ENCODE measurements at places on chromosomes 3 and 15. TPM values are rescaled to one million over a fixed set of nuclear protein-coding genes. Genes with fewer than 3 reads are reported as not detected.

GRCh38 chr15:67146875-67147381, 81.5 kb downstream of the SMAD3 start:
- no peaks in the 10 kb centered on the region for H3K36me3 ChIP-seq
- DNase-seq, result peak; percentile 64
- peak overlapping the region; percentile 59 for H3K27ac ChIP-seq
- no peaks in the 10 kb centered on the region for H3K27me3 ChIP-seq

The ADCY5 gene
- polyA plus RNA-seq, result 10.6 TPM

- peaks cover 4% of the 10 kb centered on the region for H3K4me1 ChIP-seq
- DNase-seq, result no peak
- H3K27me3 ChIP-seq, result peaks cover 13% of the 10 kb centered on the region
- H3K36me3 ChIP-seq, result no peaks in the 10 kb centered on the region
- H3K4me3 ChIP-seq, result no peak overlapping the region
These were observed 20.0 kb downstream of the EFCC1 start for GRCh38 chr3:129021140-129021551.

The GRIP2 gene
- polyA plus RNA-seq, result 1.1 TPM

The GPR27 gene
- polyA plus RNA-seq, result 2.6 TPM

DNA sequence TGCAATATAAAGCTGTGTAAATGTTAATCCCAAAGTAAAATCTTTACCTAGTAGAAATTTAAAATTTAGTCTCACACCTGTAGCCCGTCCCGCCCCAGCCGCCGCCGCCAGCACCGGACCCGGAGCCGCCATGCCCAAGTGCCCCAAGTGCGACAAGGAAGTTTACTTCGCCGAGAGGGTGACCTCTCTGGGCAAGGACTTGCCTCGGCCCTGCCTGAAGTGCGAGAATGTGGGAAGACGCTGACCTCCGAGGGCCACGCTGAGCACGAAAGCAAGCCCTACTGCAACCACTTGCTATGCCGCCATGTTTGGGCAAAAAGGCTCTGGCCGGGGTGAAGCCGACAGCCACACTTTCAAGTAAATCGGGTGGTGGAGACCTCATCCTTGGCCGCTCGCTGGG, 22.1 kb upstream of the TOP2B start:
- no peak overlapping the region for H3K4me3 ChIP-seq
- no peaks in the 10 kb centered on the region for H3K4me1 ChIP-seq
- H3K27ac ChIP-seq, result no peak overlapping the region

The TLR9 gene
- polyA plus RNA-seq, result 0.37 TPM

GRCh38 chr15:78914027-78914764, 30.6 kb downstream of the CTSH start:
- H3K27me3 ChIP-seq, result no peaks in the 10 kb centered on the region
- H3K4me3 ChIP-seq, result no peak overlapping the region
- no peaks in the 10 kb centered on the region for H3K4me1 ChIP-seq
- no peak for DNase-seq
- no peak overlapping the region for H3K27ac ChIP-seq

The CHRD gene
- polyA plus RNA-seq, result 3.7 TPM

DNA sequence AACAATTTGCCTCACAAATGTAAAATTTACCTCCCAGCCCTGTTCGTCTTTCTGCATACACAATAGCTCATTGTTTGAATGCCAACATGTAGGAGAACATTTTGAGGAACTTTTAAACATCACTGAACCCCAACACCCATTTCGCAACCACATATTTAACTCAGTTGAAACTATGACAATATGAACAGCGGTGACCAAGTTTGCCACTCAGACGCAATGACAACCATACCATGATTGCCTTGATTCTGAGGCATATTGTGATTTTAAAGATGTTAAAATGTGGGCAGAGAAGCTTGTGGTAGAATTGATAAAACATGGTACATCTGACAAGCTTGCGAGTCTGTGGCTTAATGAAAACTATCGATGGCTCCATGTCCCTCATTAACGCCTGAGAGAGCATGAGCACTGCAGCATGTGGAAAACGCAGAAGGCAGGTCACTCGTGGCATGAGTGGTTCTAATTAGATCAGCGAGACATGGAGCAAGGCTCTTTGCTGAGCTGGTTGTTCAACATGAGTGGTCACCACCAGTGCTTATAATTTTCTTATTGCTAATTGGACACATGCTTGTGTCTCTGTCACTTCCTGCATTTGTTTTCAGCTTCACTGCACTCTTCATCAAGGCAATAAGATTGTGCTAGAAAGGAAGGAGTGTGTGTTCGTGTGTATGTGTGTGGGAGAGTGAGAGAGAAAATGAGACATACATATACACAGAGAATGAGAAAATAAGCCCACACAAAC, 116.8 kb downstream of the CHST2 start:
- H3K27me3 ChIP-seq, result no peaks in the 10 kb centered on the region
- H3K27ac ChIP-seq, result no peak overlapping the region
- H3K4me1 ChIP-seq, result no peaks in the 10 kb centered on the region

DNA sequence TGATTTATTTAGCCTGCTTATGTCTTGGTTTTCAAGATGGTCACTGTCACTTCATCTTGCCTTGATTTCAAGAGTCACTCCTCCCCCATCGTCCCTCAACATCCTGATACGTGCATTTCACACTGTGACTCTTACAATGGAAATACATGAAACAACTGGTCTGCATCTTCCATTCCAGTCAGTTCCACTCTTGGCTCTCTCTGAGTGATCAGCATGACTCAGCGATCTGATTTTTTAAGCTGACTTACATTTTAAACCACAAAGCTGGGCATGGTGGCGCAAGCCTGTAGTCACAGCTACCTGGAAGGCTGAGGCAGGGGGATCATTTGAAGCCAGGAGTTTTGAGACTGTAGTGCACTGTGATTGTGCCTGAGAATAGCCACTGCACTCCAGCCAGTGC, 271.2 kb upstream of the ROPN1 start:
- no peak overlapping the region for H3K27ac ChIP-seq
- no peak overlapping the region for H3K4me3 ChIP-seq
- no peaks in the 10 kb centered on the region for H3K27me3 ChIP-seq
- H3K36me3 ChIP-seq, result no peaks in the 10 kb centered on the region

- no peaks in the 10 kb centered on the region for H3K36me3 ChIP-seq
- H3K27me3 ChIP-seq, result peaks cover 17% of the 10 kb centered on the region
- H3K4me1 ChIP-seq, result peaks cover 13% of the 10 kb centered on the region
- no peak for DNase-seq
These were observed 3.0 kb downstream of the PPM1L start for GRCh38 chr3:160758929-160759577.

- H3K27me3 ChIP-seq, result no peaks in the 10 kb centered on the region
- no peaks in the 10 kb centered on the region for H3K4me1 ChIP-seq
- no peaks in the 10 kb centered on the region for H3K36me3 ChIP-seq
- DNase-seq, result no peak
- no peak overlapping the region for H3K4me3 ChIP-seq
- H3K27ac ChIP-seq, result no peak overlapping the region
These were observed 20.1 kb downstream of the AADACL2 start for GRCh38 chr3:151753846-151754245.

The ECE2 gene
- polyA plus RNA-seq, result 1.4 TPM

GRCh38 chr3:52345521-52346109, 29.5 kb downstream of the DNAH1 start:
- H3K36me3 ChIP-seq, result peaks cover 60% of the 10 kb centered on the region
- H3K4me3 ChIP-seq, result no peak overlapping the region
- H3K27ac ChIP-seq, result no peak overlapping the region

The GHSR gene
- not detected for polyA plus RNA-seq

DNA sequence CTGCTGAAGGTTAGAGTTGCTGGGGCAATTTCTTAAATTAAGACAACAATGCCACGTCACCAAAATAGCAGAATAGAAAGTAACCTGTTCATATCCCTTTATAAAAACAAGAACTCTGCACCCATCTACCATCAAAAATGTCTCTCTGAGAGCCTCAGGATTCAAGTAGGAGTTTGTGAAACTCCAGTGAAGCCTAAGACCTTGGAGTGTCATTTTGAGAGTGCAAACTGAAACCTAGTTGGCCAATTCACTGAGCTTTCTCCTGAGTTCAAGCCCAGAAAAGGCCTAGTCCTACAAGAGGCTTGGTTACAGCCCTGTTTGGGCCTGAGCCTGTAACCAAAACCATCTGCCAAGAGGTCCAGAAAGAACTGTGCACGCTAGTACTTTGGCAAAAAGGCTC, 335.1 kb downstream of the EFHB start:
- H3K36me3 ChIP-seq, result no peaks in the 10 kb centered on the region
- H3K4me1 ChIP-seq, result no peaks in the 10 kb centered on the region
- H3K4me3 ChIP-seq, result no peak overlapping the region
- H3K27me3 ChIP-seq, result no peaks in the 10 kb centered on the region

DNA sequence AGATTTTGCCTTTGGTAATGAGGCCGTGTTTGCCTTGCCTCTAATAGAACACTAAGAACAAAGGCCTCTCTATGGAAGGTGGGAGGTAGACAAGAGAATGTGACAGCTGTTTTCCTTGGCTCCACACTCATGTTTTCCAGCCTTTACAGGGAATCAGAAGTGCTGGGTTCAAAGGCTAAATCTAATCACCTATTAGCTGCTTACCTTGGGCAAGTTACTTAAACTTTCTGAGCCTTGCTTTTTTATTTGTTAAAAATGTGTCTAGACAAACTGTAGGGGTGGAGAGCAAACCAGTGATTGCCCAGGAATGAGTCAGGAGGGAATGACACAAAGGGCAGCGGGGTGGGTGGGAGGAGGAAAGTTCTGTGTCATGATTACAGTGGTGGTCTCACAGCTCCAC, 179.0 kb downstream of the P3H2 start:
- H3K27ac ChIP-seq, result peak overlapping the region; percentile 36
- DNase-seq, result peak; percentile 55
- H3K4me3 ChIP-seq, result no peak overlapping the region
- no peaks in the 10 kb centered on the region for H3K36me3 ChIP-seq
- H3K4me1 ChIP-seq, result peaks cover 12% of the 10 kb centered on the region
- no peaks in the 10 kb centered on the region for H3K27me3 ChIP-seq

The CSPG4 gene
- 6.9 TPM for polyA plus RNA-seq

- no peaks in the 10 kb centered on the region for H3K27me3 ChIP-seq
- no peaks in the 10 kb centered on the region for H3K4me1 ChIP-seq
- peaks cover 22% of the 10 kb centered on the region for H3K36me3 ChIP-seq
- no peak overlapping the region for H3K4me3 ChIP-seq
- DNase-seq, result no peak
These were observed 30.6 kb downstream of the SLC49A4 start for GRCh38 chr3:122825460-122825859.

The GPR62 gene
- polyA plus RNA-seq, result 0.18 TPM

- no peak overlapping the region for H3K27ac ChIP-seq
- H3K4me1 ChIP-seq, result no peaks in the 10 kb centered on the region
- H3K36me3 ChIP-seq, result no peaks in the 10 kb centered on the region
- no peaks in the 10 kb centered on the region for H3K27me3 ChIP-seq
These were observed 183.4 kb upstream of the THRB start for GRCh38 chr3:24678021-24678420.

DNA sequence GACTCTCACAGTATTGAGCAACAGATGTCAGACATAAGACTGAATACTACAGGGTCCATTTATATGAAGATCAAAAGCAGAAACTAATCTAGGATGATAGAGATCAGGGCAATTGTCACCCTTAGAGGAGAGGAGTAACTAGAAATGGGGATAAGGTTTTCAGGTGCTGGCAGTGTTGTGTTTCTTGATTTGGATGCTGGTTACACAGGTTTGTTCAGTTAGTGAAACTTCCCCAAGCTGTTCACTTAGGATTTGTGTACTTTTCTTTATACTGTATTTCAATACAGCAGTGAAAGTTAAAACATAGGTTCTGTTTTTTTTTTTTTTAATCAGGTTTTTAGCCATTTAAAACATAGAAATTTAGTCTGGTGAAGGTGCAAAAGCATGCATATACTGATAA, 39.1 kb upstream of the CMTM7 start:
- H3K27me3 ChIP-seq, result no peaks in the 10 kb centered on the region
- H3K36me3 ChIP-seq, result no peaks in the 10 kb centered on the region
- H3K4me3 ChIP-seq, result no peak overlapping the region
- no peak overlapping the region for H3K27ac ChIP-seq

The RFC4 gene
- polyA plus RNA-seq, result 27.8 TPM

DNA sequence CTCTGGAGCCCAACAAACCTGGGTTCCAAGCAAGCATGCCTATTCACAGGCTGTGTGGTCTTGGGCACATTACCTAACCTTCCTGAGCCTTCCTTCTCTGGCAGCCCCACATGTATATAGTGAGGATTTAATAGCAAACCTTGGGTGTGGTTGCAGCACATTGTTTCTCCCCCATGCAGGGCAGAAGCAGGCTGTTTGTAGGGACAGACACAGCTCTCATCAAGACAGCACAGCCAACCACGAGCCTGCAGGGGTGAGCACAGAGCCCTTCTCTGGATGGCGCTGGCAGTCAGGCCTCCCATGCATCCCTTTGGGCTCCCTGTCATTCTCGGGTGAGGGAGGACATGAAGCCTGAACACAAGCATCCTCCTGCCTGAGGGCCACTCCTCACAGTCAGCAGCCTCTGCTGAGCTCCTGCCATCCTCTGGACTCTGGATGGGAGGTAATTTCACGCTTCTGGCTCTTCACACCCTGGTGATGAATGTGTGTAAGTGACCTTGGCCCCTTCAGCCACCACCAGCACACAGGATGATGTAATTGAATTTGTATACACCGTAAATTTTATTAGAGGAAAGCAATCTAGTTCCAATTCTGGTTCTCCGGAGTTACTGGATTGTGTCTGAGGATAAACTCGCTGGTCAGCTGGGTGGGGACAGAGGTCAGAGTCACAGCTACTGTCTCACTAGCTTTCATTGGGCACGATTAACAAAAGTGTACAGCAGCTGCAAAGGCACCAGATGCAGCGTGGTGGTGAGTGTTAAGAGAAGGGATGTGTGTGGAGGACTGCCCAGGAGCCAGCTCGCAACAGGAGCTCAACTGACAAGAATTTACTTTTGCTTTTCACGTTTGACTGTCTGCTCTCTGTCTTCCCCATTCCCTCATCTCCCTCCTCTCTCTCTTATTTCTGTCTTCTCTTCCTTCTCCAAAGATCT, 118.1 kb downstream of the CLSTN2 start:
- H3K27me3 ChIP-seq, result no peaks in the 10 kb centered on the region
- H3K36me3 ChIP-seq, result no peaks in the 10 kb centered on the region
- peak; percentile 10 for DNase-seq
- H3K27ac ChIP-seq, result no peak overlapping the region

The CPLX3 gene
- polyA plus RNA-seq, result not detected

GRCh38 chr3:78046566-78046965, 1006.7 kb downstream of the ROBO2 start:
- DNase-seq, result no peak
- H3K27ac ChIP-seq, result no peak overlapping the region
- H3K27me3 ChIP-seq, result no peaks in the 10 kb centered on the region
- H3K4me3 ChIP-seq, result no peak overlapping the region
- H3K36me3 ChIP-seq, result no peaks in the 10 kb centered on the region

GRCh38 chr3:183988216-183988790, 29.4 kb downstream of the ABCC5 start:
- H3K4me3 ChIP-seq, result no peak overlapping the region
- peaks cover 9% of the 10 kb centered on the region for H3K36me3 ChIP-seq
- H3K27ac ChIP-seq, result no peak overlapping the region
- H3K27me3 ChIP-seq, result no peaks in the 10 kb centered on the region

The RTP3 gene
- not detected for polyA plus RNA-seq

- no peak overlapping the region for H3K4me3 ChIP-seq
- H3K27me3 ChIP-seq, result no peaks in the 10 kb centered on the region
- peak; percentile 95 for DNase-seq
- no peaks in the 10 kb centered on the region for H3K36me3 ChIP-seq
These were observed 386.2 kb upstream of the ARHGEF26 start for GRCh38 chr3:153734777-153735551.

Data from large intestine (tissue), 12 donors.